Esophagus squamous epithelium (tissue), 5 donors: ENCODE measurements at places on chromosomes 12 and 14. TPM values are rescaled to one million over a fixed set of nuclear protein-coding genes. Genes with fewer than 3 reads are reported as not detected.

DNA sequence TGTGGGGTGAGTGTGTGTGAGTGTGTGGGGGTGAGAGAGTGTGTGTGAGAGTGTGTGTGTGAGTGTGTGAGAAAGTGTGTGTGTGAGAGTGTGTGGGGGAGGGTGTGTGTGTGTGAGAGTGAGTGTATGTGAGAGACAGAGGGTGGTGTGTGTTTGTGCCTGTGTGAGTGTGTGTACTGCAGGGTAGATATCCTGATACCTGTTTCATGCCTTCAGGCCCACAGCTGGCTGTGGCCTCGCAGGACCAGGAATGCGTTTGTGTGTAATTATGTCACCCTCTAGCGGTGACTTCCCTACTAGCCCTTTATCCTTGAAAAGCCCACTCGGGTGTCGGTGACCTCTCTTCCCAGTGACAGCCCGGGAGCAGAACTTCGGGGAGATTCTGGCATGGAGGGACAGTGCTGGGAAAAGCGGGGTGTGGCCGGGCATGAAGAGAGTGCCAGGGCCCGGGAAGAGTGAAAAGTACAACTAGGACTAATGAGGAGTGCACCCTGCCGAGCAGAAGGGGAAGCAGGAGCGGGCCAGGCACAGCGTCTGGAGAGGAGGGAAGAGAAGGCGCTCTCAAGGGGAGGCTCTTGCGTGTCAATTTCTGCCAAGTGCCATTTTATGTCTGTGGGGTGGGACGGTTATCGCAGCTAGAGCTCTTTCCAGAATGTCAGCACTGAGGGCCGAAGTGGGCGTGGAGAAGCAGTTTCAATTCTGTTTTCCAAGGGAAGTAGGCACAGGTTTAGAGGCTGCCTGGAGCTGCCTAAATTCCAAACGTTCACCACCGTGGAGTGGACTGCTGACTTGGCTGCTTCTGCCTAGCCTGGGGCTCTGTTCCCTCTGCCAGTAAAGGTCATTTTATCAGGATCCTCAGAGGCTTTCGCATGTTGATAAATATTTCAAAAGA is 11.0 kb upstream of the FBXL14 start:
- H3K27me3 ChIP-seq, result no peaks in the 10 kb centered on the region
- H3K4me1 ChIP-seq, result peaks cover 31% of the 10 kb centered on the region
- H3K4me3 ChIP-seq, result peak overlapping the region; percentile 65

GRCh38 chr14:23564181-23564812 is 3.3 kb downstream of the AP1G2 start:
- H3K36me3 ChIP-seq, result peaks cover 17% of the 10 kb centered on the region
- no peak overlapping the region for H3K4me3 ChIP-seq
- no peaks in the 10 kb centered on the region for H3K27me3 ChIP-seq
- no peak overlapping the region for H3K27ac ChIP-seq

The RERG gene
- total RNA-seq, result 10.8 TPM

The MBD6 gene
- 33.2 TPM for total RNA-seq

- DNase-seq, result no peak
Measured at GRCh38 chr12:40921563-40922163, 229.4 kb downstream of the CNTN1 start.

DNA sequence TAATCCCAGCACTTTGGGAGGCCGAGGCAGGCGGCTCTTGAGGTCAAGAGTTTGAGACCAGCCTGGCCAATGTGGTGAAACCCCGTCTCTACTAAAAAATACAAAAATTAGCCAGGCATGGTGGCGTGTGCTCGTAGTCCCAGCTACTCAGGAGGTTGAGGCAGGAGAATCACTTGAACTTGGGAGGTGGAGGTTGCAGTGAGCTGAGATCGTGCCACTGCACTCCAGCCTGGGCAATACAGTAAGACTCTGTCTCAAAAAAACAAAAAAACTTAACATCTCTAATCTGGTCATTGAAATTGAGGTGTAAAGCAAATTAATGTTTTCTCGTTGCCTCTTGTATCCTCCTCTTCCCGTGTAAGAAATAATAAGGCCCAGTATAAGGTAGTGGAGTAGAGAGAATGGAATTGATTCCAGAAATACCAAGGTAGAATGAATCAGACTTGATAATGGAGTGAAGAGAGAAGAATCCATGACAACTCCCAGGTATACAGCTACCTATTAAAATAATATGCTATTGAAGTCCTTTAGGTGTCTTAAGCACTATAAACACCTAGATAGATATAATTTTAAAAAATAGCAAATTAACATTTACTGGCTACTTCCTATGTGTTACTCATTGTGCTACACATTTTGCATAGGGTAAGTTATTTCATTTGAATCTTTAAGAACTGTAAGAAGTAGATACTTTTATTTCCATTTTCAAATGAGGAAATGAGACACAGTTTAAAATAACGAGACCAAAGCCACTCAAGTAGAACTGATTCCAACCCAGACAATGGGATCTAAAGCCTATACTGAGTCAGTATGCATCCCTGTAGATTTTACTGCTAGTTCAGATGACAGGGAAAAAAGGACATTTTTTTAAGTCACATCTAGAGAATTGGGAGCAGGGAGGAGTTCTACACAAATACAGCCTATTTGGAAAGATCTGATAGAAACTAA is 23.2 kb downstream of the RAP1B start:
- H3K27ac ChIP-seq, result no peak overlapping the region
- no peaks in the 10 kb centered on the region for H3K36me3 ChIP-seq
- H3K4me1 ChIP-seq, result peaks cover 9% of the 10 kb centered on the region
- H3K27me3 ChIP-seq, result no peaks in the 10 kb centered on the region
- no peak for DNase-seq

The GNPNAT1 gene
- total RNA-seq, result 27.3 TPM

DNA sequence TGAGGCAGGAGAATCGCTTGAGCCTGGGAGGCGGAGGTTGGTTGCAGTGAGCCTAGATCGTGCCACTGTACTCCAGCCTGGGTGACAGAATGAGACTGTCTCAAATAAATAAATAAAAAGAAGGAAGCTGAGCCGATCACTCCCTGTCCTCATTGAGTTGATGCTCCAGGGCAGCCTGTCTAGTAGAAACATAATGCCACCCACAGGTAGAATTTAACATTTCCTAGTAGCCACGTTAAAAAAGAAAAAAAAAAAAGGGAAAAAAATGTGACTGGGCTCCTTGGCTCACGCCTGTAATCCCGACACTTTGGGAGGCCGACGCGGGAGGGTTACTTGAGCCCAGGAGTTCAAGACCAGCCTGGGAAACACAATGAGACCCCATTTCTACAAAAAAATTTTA is 135.7 kb downstream of the SCARB1 start:
- no peaks in the 10 kb centered on the region for H3K27me3 ChIP-seq
- no peaks in the 10 kb centered on the region for H3K36me3 ChIP-seq
- peak overlapping the region; percentile 67 for H3K27ac ChIP-seq
- no peak for DNase-seq
